PC-3 (cell line): ENCODE measurements at places on chromosomes 7 and 10. TPM values are rescaled to one million over a fixed set of nuclear protein-coding genes. Genes with fewer than 3 reads are reported as not detected.

GRCh38 chr10:24685958-24686540 lies 37.6 kb downstream of the ARHGAP21 start:
- no peak for DNase-seq

Gene DUSP5
- 205 and 206 TPM in 2 replicates for total RNA-seq

Gene KIF11
- total RNA-seq = 25.5 and 26.2 TPM in 2 replicates

Gene FAM221A
- 0.75 and 5.6 TPM in 2 replicates for total RNA-seq
